Stimulated activated CD8-positive, alpha-beta memory T cell treated with anti-CD3 and anti-CD28 coated beads, Interleukin-7, amount 100 ng/mL, for 1 hour (primary cell): ENCODE measurements at places on chromosomes 3 and 15.
A peak's percentile ranks its signal among the peaks of the same experiment; 100 is the strongest.

- no peak for DNase-seq
Observed at GRCh38 chr15:73688455-73688854, 4.3 kb downstream of the CD276 start.

- no peak for DNase-seq
Observed at GRCh38 chr3:12286927-12287726, 1.7 kb upstream of the PPARG start.

GRCh38 chr3:9352917-9353752, 9.7 kb upstream of the THUMPD3 start:
- peak; percentile 39 for DNase-seq

DNA sequence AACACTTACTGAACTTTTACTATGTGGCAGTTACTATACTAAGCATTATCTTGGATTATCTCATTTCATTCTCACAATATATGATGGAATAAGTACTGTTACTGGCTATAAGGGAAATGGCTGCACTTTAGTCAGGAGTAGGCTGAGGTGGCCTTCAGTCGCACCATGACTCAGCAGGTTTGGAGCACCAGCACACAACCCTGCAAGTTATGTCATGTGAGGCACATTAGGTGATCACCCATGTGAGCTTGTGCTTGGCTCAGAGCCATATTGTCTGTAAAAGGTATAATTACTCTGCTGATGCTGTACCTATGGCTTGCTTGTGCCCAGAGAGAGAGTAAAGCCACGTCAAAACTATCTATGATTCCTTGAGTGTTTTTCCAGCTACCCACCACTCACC, 54.1 kb upstream of the TIPARP start:
- DNase-seq, result no peak

DNA sequence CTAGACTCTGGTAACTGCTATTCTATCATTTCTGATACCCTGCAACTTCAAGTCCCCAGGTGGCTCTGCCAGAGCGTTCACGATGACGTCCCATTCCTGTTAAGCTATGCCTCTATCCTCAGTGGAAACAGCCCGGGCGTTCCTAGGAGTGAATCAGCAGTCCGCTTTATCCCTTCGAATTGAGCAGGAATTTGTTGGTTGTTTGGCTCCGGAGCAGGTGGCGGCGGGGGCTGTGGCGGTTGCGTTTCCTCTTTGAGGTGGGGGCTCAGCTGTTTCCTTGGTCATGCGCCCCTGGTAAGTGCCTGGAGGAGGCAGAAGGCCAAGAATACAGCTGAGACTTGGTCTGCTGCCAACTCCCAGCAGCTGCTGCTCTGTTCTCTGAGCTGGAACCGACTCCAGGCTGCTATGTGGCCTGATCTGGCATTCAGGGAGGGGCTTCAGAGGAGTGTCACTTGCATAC, 25.2 kb downstream of the ARPP21 start:
- no peak for DNase-seq

DNA sequence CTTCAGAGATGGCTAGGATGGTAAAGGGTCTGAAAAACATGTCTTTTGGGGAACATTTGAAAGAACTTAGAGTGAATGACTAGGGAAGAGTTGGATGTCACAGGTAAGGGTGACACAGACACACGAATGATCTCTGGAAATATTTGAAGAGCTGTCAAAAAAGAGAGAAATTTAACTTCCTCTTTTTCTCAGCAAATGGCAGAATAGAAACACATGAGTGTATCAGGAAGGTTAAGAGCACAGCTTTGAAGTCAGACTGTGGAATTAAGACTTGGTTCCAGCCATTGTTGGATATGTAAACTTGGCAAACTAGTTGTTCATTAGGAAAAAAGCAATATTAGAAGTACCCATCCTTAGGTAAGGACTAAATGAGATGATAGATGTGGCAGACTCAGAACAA, 117.7 kb downstream of the IMPG2 start:
- no peak for DNase-seq

- no peak for DNase-seq
Observed at GRCh38 chr15:58545307-58546065, 113.7 kb downstream of the LIPC start.

DNA sequence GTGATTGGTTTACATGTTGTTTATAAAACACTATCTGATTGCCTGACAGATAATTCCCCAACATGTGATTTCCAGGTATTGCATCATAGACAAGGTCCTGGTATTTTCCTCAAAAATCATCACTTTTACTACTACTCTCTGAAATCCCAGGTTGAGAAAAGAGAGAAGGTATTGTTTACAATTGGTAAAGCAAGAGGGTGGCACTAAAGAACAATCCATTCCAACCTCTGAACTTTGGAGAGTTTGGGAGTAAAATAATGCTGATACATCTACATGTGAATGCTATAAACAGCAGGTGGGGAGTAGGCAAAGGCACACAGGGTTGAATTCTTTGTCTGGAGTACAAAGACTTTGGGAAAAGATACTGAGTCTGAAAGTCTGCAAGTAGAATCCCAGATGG, 134.2 kb downstream of the WDR72 start:
- DNase-seq, result no peak

- DNase-seq, result no peak
Observed at GRCh38 chr3:54171509-54171908, 49.2 kb downstream of the CACNA2D3 start.

GRCh38 chr15:70153921-70154717, 56.4 kb upstream of the TLE3 start:
- no peak for DNase-seq

GRCh38 chr15:71496336-71496955, 313.9 kb upstream of the NR2E3 start:
- DNase-seq, result no peak

DNA sequence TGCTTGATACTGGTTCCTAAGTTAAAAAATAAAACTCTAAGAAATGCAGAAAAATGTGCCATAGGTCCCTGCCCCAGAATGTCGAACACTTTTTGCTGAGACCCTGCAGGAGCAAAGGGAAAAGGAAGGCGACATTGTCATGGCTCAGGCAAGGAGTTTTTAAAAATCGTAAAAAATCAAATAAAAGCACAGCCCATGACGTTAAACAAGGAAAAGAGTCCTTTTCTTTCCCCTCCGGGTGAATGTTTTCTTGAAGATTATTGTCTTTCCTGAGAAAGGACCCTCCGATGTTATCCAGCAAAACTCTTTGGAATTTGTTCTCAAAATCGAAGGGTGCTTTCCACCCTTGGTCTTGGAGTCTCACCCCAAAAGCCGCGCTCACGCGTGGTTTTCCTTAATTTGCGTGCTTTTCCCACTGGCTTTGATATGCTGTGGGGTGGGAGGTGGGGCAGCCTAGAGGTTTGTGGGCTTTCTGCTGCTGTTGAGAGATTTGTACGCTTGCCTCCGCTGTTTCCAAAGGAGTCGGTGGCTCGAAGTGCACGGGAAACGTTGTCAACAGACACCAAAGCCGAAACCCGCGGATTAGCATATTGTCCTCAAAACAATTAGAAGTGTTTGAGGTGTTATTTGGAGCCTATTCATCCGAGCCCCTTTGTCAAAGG, 2.9 kb downstream of the SOX14 start:
- no peak for DNase-seq

DNA sequence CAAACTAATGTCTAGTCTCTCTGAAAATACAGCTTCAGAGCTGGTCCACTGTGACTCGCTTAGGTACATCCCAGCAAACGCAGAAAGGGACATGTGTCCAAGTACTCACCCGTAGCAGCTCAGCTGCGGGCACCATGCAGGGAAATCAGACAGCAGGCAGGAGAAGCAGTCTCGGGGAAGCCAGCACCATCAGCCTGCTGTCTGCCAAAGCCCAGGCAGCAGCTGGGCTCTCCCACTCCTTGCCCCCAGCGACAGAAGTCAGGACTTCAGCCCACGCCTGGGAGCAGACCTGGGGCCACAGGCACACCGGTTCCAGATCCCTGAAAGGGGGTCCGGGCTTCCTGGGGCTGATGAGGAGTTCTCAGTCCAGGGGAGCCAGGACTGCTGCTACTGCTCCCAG, 34.9 kb downstream of the SEMA5B start:
- DNase-seq, result no peak

- no peak for DNase-seq
Observed at GRCh38 chr3:10354361-10355015, 33.6 kb upstream of the SEC13 start.

DNA sequence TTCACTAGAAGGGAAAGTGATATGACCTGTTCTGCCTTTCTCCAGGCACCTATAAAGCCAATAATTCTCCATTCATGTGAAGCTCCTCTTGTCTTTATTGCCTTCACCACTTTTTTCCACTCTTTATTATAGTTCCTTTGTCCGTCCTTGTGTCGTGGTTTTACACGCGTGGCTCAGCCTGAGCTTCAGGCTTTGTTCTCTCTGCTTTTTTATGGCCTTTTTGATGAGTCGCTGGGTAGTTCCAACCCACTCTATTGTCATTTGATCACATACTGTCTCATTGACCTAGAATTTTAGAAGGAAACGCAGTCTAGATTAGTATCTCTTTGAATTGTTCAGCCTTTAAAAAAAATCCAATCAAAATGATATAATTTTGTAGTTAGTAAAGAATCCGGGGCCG, 403.2 kb downstream of the PTPRG start:
- no peak for DNase-seq

GRCh38 chr3:94524102-94524919, 461.4 kb downstream of the NSUN3 start:
- DNase-seq, result no peak

- DNase-seq, result no peak
Observed at GRCh38 chr15:99446565-99447496, 119.0 kb upstream of the MEF2A start.

- DNase-seq, result no peak
Observed at GRCh38 chr3:21654662-21655061, 96.3 kb downstream of the ZNF385D start.

DNA sequence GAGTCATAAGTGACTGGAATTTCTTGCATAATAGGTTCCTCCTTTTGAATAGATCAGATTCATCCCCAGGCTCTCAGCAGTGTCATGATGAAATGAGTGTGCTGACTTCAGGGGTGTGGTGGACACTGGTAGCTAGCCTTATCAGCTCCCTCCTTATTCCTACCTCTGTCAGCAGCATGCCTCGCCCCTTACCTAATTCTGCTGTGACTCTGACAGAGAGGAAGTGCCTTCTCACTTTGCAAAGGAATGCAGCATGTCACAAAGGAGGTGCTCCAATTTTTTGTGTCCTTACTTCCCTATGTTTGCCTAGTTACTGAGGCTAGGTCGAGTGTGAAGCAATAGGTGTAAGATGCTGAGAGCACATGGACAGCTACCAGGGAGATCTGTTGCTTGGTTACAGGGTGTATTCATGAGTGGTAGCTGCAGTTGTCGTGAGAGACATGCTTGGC, 90.6 kb downstream of the TNFAIP8L3 start:
- DNase-seq, result no peak

DNA sequence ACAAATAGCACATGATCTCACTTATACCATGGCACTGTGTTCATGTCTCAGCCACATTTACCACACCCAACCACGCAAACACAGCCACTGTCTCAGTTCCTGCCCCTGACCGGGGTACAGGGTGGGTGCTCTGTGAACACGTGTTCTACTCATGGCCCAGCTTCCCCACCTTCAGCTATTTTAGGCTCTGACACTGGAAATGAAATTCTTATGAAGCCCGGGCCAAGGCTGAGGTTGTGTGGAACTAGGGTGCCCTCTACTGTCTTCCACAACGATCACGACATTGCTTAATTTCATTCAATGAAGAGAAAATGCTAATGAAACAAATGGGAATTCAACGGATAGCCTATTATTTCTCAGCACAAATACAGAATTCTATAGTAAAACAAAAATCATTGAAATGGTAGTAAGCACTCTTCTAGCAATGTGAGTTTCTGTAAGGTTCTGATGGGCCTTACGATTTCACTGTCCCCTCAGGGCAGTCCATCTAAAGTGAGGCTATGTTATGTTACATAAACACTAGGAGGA, 2.1 kb upstream of the GABRA5 start:
- no peak for DNase-seq

GRCh38 chr3:187012609-187013051, 82.3 kb downstream of the ST6GAL1 start:
- DNase-seq, result no peak

GRCh38 chr3:24316887-24317383, 177.7 kb downstream of the THRB start:
- DNase-seq, result no peak

GRCh38 chr15:31485431-31485830, 158.8 kb downstream of the KLF13 start:
- no peak for DNase-seq

DNA sequence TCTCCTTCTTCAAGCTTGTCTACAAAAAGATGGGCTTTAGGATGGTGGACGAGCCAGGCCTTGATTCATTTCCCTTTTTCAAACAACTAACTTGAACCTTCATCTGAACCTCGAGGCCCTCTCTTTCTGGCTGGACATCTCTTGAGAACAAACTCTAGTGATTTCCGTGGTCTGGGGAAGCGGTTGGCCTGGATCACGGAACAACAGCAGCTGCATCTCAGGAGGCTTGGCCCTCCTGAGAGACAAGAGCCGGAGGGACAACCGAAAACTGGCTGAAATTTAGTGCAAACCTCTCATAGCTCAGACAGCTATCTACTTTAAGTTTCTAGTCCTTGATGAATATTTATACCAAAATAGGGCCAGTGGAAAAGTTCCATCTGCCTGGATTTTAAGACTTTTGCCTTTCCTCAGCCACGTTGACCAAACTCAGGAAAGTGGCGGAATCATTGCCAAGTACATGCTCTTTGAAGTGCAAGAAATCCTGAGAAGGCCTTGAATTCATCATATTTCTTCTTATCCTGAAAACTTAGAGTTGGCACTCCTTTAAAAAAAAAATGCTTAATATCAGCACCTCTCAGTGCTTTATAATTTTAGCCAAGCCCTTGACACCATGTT, 14.5 kb downstream of the LMCD1 start:
- DNase-seq, result no peak

GRCh38 chr3:72907731-72908620, 20.1 kb downstream of the GXYLT2 start:
- no peak for DNase-seq

GRCh38 chr3:183098536-183099025, 715 bp downstream of the MCCC1 start:
- no peak for DNase-seq

DNA sequence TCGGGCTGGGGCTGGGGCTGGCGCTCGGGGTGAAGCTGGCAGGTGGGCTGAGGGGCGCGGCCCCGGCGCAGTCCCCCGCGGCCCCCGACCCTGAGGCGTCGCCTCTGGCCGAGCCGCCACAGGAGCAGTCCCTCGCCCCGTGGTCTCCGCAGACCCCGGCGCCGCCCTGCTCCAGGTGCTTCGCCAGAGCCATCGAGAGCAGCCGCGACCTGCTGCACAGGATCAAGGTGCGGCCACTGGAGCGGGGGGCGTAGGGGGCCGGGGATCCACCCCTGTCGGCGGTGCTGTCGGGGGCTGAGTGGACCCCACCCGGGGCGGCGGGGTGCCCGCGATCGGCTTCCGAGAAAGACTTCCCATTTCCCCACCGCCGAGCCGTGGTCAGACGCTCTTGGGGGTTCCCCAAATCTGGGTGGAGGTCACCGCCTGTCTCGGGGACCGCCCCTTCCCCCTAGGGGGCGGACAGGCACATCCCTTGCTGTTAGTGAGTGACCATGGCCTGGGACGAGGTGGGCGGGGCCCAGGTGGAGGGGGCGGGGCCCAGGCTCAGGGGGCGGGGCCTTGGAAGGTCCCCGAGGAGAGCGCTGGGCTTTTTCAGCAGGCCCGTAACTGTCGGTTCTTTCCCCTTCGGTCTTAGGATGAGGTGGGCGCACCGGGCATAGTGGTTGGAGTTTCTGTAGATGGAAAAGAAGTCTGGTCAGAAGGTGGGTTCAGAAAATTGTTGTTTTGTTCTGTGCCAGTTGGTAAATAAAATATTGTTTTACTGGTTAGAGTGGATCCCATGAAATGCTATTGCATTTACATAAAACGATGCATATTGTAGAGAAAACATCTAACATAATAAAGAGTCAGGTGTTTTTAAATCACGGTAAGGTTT, 578 bp downstream of the LACTB start:
- peak; percentile 29 for DNase-seq

GRCh38 chr15:70314018-70314354, 216.3 kb upstream of the TLE3 start:
- DNase-seq, result no peak
